ENCODE measurements at places on chromosomes 2 and 18.

DNA sequence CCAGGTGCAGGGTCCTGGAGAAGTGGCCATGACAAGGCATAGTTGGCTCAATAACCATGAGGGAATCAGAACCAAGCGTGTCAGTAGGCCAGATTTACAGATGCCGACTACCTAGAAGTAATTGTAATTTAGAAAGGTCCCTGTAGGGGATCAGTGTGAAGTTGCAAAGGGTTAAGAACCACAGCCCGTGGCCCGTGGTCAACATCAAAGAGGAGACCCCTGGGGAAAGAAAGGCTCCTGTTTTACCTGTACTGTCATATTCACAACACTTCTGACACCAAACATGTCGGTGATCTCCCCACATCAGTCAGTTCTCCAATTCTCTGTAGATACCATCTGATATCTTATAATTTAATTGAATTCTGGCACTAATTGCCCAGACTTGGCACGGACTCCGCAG is 31.0 kb downstream of the SP100 start:
- no peak for DNase-seq

DNA sequence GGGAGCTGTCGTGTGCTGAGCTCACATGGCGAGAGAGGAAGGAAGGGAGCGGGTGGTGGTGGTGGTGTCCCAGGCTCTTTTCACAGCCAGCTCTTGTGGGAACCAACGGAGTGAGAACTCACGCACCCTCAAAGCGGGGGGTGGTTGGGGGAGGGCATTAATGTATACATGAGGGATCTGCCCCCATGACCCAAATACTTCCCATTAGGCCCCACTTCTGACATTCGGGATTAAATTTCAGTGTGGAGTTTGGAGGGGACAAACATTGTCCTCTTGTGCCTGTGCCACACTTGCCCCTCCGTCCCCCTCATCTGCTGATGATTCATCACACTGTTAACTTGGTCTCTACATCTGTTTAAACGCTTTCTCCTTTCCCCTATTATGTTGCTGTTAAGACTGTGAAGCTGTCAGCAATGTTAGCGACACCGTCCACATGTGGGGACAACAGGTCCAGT is 22.5 kb downstream of the INPP4A start:
- DNase-seq, result peak; percentile 63

GRCh38 chr2:126696644-126697520 is 40.9 kb downstream of the GYPC start:
- no peak for DNase-seq

DNA sequence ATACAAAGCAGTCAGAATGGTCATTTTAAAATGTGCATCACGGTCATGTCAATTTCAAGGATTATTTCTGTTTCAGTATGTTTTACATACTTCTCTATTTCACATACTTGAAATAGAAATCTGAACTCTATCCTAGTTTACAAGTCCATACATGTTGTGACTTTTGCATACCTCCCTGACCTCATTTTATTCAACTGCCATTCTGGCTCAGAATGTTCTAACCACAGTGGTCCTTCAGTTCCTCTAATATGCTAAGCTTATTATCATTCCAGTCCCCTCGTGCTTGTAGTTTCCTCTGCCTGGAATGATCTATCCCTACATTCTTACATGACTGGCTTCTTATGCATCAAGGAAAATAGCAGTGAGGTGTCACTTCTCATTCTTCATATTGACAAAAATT is 295.6 kb downstream of the KIAA1328 start:
- no peak for DNase-seq

DNA sequence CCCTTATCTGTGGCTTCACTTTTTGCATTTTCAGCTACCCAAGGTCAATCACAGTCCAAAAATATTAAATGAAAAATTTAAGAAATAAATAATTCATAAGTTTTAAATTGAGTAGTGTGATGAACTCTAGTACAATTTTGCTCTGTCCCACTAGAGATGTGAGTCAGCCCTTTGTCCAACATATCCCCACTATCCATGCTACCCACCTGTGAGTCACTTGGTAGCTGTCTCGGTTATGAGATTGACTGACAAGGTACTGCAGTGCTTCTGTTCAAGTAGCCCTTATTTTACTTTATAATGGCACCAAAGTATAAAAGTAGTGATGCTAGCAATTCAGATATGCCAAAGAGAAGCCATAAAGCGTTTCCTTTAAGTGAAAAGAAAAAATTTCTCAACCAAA is 28.8 kb downstream of the ADCY3 start:
- DNase-seq, result no peak

DNA sequence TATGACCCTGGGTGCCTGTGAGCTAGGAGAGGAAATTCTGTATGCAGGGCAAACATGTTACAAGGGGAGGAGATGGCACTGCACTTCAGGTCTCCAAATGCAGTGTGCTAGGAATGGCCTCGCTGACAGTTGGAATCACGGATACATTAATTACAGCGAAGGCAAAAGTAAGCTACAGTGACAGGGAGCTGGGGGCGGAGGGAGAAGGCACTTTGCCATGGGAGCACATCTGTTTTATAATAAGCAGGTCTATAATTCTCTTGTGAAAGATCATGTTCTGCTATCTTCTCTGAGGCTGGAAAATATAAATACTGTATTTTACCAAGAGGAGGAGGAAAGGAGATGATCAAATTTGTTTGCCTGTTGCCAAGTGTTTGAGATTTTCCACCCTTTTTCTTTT is 56.3 kb upstream of the FZD5 start:
- DNase-seq, result no peak

DNA sequence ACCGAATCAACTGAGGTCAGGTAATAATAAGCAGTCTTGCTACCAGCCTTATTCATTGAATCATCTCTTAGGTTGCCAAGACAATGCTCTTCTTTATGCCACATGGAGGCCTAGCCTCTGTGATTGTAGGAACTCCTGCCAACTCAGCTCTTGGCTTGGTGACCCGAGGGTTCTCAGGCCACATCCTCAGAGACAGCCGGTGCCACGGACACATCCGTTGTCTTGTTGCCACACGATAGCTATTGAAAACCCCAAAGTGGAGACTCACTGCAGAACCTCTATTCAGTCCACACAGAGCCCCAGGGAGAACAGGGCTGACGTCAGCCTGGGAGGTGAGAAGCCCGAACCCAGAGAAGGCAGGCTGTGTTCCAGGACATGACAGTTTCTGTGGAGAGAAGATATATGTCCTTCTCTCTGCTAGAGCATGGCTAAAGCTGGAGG is 53.5 kb upstream of the TGFA start:
- DNase-seq, result no peak

DNA sequence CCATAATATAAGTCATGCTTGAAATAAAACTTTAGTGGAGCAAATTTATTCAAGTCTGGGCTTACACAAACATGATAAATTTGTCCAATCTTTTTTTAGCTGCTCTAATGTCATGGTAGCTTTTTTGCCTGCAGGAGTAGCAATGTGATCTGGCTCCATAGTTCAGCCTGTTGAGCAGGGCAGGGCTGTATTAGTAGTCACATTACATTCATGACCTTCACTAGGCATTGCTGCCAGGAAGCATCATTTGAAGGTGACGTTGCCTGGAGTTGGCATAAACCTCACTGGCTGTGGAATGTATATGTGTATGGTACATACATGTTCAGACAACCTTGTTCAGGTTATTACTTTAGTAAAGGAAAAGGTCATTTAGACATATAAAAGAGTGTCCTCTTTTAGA is 76.6 kb downstream of the CCDC85A start:
- no peak for DNase-seq

- peak; percentile 40 for DNase-seq
Observed at GRCh38 chr2:68689553-68690537, 44.8 kb upstream of the ARHGAP25 start.

- DNase-seq, result no peak
Observed at GRCh38 chr2:74671479-74671878, 17.4 kb downstream of the SEMA4F start.

GRCh38 chr2:193818801-193819499 is 1624.2 kb upstream of the TMEFF2 start:
- no peak for DNase-seq

DNA sequence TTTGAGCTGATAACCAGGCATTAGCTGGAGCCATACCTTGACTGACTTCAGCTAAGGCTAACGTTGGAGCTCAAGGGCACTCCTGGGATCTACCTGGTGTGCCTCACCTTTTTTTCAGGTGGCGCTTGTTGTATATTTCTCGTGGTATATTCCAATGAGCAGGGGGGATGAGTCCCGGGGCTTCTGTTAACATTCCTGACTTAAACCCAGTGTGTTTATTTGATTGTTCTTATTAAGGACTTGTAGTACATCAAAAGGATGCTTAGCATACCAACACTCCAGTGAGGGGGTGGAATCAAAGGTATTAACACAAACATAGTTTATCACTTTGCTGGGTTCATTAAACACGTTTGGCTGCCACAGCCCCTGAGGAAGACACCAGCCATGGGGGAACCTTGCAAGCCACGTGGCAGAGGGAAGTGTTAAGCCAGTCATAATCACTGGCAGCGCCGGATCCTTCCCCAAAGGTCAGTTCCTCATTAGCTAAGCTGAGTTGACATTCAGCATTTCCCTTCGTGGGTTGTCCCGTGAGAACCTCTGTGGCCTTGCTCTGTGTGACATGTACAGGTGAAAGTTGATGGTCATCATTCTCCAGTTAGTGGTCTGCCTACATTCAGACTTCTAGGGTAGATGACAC is 119.5 kb upstream of the MCFD2 start:
- peak; percentile 68 for DNase-seq

DNA sequence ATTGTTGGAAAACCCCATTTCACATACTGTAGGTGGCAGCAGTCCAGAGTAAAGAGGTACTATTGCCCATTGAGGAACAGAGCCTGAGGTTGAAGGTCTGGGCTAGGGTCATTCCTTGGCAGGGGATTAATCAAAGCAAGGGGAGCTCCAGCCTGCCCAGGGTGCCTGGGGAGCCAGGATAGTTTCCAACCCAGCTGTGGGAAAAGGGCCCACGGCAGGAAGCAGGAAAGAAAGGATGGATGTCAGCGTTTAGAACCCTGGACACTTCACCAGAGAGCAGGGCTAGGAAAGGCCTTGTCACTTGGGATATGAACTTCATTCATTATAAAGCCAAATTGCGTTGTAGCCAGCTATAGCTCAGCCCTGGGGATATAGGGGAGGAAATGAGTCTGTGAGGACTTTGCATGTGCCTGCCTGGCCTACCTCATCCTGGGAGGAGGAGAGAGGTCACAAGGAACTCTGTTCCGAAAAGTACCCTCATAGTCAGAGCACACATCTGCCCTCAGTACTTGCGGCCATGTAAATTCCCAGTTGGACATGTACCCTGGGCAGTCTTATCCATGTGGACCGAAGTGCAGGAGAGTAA is 140.2 kb upstream of the COPS8 start:
- DNase-seq, result no peak

GRCh38 chr18:14767474-14767873 is 19.5 kb downstream of the ANKRD30B start:
- no peak for DNase-seq

GRCh38 chr2:241036964-241037421 is 38.6 kb downstream of the SNED1 start:
- no peak for DNase-seq

DNA sequence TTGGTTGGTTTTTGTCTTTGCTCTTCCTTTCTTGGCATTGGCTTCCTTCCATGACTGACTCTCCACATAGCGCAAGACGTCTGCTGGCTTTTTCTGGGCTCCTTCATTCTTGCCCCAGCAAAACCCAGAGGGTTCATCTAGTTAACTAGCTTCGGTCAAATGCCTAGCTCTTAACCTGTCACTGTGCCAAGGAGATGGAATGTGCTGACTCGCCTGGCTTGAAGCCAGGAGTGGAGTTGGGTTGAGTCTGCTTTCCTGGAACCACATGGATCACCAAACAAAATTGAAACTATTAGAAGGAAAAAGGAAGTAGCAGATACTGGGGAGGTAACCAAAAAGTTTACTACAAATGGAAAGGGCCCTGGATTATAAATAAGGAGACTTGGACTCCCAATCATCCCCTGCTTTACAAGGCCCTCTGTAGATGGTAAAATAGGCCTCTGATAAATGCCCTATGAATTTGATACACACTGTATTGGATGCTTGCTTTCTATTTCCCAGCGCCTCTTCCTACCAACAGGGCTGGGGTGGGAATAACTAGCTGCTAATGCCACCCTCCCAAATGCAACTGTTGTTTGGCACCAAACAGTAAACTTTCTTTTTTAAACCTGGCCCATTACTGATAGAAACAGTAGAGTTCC is 11.3 kb downstream of the MALT1 start:
- DNase-seq, result no peak

GRCh38 chr2:191252699-191253098 is 7.5 kb downstream of the MYO1B start:
- DNase-seq, result peak; percentile 19

- peak; percentile 75 for DNase-seq
Observed at GRCh38 chr2:141554810-141555209, 576.0 kb downstream of the LRP1B start.

DNA sequence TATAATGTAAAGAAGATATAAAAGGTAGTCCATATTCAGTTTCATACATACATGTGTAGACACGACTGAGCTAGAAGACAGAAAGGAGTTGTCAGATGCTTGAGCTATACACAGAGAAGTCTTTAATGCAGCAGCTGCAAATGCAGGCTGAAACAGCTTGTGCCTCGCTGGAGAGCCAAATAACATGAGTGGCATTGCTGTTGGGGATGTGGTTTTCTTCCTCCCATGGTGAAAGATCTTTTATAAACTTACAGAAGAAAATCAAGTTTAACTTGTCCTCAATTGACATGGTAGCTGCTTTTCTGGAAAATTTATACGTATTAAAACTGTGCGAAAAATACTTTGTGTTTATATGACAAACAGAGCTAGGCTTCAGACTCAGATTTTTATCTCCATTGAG is 16.4 kb upstream of the IL1R1 start:
- no peak for DNase-seq

GRCh38 chr2:129078548-129078947 is 759.9 kb upstream of the HS6ST1 start:
- no peak for DNase-seq

DNA sequence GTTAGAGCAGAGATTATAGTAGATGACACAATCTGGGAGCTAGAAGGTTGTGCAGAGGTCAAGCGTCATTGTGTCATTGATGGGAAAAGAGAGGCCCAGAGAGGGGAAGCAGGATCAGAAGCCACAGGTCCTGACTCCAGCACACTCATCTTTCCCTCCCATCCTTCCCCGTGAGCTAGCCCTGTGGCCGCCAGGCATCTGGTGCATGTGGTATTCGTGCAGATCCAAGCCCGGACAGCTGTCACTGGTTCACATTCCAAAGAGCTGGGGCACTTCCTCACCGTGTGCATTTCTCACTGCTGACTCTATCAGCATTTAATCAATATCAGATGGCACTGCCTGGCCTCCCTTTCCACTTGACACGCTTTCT is 94.1 kb upstream of the THOC1 start:
- DNase-seq, result no peak

DNA sequence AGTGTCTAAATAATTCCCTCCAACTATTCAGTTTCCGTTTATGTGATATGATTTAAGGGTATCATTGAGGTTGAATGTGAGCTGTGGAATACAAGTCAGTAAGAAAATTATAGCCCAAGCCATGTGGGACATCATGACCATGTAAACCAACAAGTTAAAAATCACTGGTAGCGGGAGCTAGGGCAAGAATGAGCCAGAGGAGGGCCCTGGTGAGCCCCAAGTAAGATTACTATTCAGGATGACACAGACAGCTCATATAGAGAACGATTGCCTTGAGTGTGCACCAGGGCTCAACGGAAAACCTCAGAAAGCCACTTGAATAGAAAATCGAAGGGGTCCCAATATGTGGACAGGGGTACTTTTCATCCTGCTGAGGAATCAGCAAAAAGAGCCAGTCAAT is 87.8 kb upstream of the RBMS1 start:
- DNase-seq, result no peak

- DNase-seq, result no peak
Observed at GRCh38 chr2:231524477-231525247, 5.6 kb downstream of the NMUR1 start.

Measured in common myeloid progenitor, CD34-positive (primary cell).